ENCODE measurements at places on chromosomes 2 and 18. TPM values are rescaled to one million over a fixed set of nuclear protein-coding genes. Genes with fewer than 3 reads are reported as not detected.

GRCh38 chr2:67065046-67065445, 332.1 kb upstream of the ETAA1 start:
- H3K36me3 ChIP-seq, result no peaks in the 10 kb centered on the region
- no peak overlapping the region for H3K4me3 ChIP-seq
- no peak for DNase-seq

The CHRNG gene
- not detected for total RNA-seq

DNA sequence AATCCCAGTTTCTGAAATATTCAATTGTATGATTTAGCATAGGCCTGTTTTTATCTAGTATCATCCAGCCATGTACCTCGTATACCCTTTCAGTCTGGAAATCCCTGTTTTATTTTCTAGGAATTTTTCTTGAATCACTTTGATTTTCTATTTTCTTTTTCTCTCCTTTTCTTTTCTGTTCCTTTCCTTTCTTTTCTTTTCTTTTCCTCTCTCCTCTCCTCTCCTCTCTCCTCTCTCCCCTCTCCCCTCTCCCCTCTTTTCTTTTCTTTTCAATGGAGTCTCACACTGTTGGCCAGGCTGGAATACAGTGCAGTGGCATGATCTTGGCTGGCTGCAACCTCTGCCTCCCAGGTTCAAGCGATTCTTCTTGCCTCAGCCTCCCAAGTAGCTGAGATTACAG, 63.5 kb downstream of the SMCHD1 start:
- no peak overlapping the region for H3K27ac ChIP-seq
- H3K4me3 ChIP-seq, result no peak overlapping the region
- no peak for DNase-seq

- no peak for DNase-seq
- peaks cover 14% of the 10 kb centered on the region for H3K36me3 ChIP-seq
- H3K4me3 ChIP-seq, result no peak overlapping the region
- no peaks in the 10 kb centered on the region for H3K27me3 ChIP-seq
Observed at GRCh38 chr2:227363756-227364155, 15.3 kb downstream of the TM4SF20 start.

DNA sequence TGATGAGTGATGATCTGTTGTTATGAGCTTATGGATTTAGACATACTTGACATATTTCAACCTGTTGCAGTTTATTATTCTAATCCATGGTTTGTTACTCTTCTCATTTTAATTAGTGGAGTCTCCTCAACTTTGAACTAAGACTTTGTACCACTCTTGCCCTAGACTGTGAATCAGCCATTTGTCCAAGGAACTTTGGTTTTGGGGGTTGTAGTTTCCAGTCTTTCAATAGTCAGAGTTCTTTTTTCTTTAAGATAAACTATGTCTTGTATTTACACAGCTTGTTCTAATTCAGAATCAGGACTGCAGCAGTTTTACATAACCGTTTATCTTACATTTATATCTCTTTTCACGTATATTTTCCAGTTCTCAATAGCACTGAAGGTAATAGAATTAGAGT, 133.6 kb downstream of the GULP1 start:
- no peak for DNase-seq

The MERTK gene
- total RNA-seq, result 9.0 TPM

DNA sequence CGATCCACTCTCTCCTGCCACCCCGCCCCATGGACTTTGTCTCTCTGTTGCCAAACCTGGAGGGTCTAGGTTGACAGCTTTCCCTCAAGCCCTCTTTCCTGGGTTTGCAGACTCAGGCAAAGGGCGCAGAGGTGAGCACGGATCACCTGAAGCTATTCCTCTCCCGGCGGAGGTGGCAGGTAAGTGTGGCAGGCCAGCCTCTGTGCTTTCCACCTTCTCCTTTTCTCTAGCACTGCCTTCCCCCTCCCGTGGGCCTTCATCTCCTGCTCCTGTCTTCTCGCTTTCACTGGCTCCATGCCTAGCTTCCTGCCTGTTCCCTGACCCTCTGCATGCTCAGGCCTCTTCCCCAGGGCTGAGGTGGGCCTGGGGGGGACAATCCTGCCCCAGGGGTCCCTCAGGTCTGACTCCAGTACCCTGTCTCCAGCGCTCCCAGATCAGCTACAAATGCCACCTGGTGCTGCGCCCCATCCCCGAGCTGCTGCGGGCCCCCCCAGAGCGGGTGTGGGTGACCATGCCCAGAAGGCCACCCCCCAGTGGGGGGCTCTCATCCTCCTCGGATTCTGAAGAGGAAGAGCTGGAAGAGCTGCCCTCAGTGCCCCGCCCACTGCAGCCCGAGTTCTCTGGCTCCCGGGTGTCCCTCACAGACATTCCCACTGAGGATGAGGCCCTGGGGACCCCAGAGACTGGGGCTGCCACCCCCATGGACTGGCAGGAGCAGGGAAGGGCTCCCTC, 15.9 kb upstream of the GMPPA start:
- H3K4me3 ChIP-seq, result no peak overlapping the region
- no peaks in the 10 kb centered on the region for H3K36me3 ChIP-seq
- H3K27me3 ChIP-seq, result no peaks in the 10 kb centered on the region
- H3K4me1 ChIP-seq, result peaks cover 8% of the 10 kb centered on the region
- no peak for DNase-seq

The SPHKAP gene
- total RNA-seq, result not detected

DNA sequence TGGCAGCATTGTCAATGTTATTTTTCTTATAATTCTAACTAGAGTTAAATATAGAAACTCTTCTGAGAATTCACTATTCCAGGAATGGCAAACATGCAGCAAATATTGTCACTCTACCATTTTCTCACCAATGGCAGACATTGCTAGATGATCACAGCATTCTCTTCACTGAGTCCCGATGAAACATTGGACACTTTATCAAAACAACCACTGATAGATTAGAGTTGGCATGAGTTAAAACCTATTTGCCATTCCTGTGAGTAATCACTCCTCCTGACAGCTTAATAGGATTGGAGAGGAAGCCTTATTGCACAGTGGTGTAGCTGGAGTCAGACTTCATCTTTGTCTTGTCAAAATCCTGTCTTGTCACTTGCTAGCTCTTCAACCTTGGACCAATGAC, 163.9 kb upstream of the THUMPD2 start:
- H3K4me1 ChIP-seq, result no peaks in the 10 kb centered on the region
- H3K4me3 ChIP-seq, result no peak overlapping the region
- no peaks in the 10 kb centered on the region for H3K36me3 ChIP-seq
- H3K27me3 ChIP-seq, result no peaks in the 10 kb centered on the region

The LONRF2 gene
- 3.7 TPM for total RNA-seq

The BMP10 gene
- total RNA-seq, result 9.5 TPM

The CD226 gene
- 4.4 TPM for total RNA-seq

DNA sequence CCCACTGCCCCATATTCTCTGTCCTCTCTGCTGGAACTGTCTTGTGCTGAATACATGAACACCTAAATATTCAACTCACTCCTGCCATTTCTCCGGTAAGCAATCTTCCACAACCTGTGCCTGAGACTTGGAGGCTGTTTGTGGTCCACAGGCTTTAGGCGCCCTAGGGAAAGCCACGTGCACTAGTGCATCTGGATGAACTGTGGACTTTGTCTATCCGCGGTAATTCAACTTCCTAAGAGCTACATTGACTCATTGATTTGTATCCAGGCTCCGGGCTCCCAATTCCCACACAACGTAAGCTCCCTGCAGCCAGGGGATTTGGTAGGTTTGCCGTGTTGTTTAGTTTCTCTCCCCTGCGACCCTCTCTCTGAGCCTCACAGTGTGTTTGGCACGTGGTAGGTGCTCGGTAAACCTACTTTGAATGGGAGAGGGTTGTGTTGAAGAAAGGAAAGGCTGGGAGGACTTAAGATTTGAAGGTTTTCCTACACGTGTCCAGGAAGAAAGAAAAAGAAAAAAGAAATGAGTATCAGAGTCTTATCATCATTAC, 718.2 kb downstream of the DPP10 start:
- no peaks in the 10 kb centered on the region for H3K36me3 ChIP-seq
- no peak overlapping the region for H3K27ac ChIP-seq
- H3K4me3 ChIP-seq, result no peak overlapping the region
- H3K27me3 ChIP-seq, result peaks cover 14% of the 10 kb centered on the region

The LYG1 gene
- total RNA-seq, result 0.59 TPM

DNA sequence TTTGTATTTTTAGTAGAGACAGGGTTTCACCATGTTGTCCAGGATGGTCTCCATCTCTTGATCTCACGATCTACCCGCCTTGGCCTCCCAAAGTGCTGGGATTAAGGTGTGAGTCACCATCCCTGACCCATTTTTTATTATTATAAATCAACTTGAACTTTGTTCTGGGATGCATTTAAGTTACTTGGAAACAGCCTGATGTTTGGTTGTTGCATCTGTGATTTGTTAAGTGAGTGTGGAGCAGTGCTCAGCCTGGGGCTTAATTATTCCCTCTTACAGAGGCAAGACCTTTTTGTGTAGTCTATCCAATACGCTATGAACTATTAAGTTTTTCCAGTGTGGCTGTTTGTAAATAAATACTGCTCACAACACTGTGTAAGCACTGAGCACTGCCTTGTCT, 32.6 kb downstream of the MTA3 start:
- H3K27me3 ChIP-seq, result no peaks in the 10 kb centered on the region
- no peaks in the 10 kb centered on the region for H3K36me3 ChIP-seq
- no peaks in the 10 kb centered on the region for H3K4me1 ChIP-seq

DNA sequence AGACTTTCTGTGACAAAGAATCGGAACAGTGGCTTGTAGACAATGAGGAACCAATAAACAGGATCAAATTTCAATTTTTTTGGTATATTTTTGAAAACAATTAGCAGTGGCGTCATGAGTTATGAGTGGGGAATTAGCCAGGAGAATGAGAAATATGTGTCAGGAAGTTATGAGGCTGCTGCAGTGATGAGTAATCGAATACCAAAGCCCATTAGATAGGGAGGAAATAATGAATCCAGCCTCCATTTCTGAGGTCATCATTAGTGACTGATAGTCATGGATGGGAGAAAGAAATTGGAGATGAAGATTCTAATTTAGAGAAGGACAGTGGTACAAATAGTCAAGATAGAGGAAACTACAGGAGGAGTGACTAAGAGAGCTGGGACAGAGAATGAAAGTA, 673.1 kb upstream of the VRK2 start:
- no peak overlapping the region for H3K4me3 ChIP-seq
- no peak for DNase-seq
- H3K36me3 ChIP-seq, result no peaks in the 10 kb centered on the region
- H3K27me3 ChIP-seq, result no peaks in the 10 kb centered on the region
- H3K4me1 ChIP-seq, result no peaks in the 10 kb centered on the region

The ICA1L gene
- total RNA-seq, result 0.92 TPM

- no peaks in the 10 kb centered on the region for H3K36me3 ChIP-seq
- no peaks in the 10 kb centered on the region for H3K4me1 ChIP-seq
- no peaks in the 10 kb centered on the region for H3K27me3 ChIP-seq
- no peak overlapping the region for H3K4me3 ChIP-seq
Observed at GRCh38 chr18:55897091-55897689, 309.2 kb upstream of the TCF4 start.

The RGPD6 gene
- 11.4 TPM for total RNA-seq

- H3K27me3 ChIP-seq, result no peaks in the 10 kb centered on the region
- H3K36me3 ChIP-seq, result no peaks in the 10 kb centered on the region
- H3K27ac ChIP-seq, result no peak overlapping the region
- DNase-seq, result no peak
Observed at GRCh38 chr18:34730774-34731173, 20.7 kb downstream of the DTNA start.

The ERBB4 gene
- total RNA-seq, result 0.42 TPM

- H3K27me3 ChIP-seq, result no peaks in the 10 kb centered on the region
- H3K4me3 ChIP-seq, result peak overlapping the region; percentile 63
- peak; percentile 86 for DNase-seq
- H3K36me3 ChIP-seq, result no peaks in the 10 kb centered on the region
- peaks cover 7% of the 10 kb centered on the region for H3K4me1 ChIP-seq
Observed at GRCh38 chr2:128232965-128233789, 85.5 kb downstream of the HS6ST1 start.

- DNase-seq, result no peak
- H3K27me3 ChIP-seq, result no peaks in the 10 kb centered on the region
- no peaks in the 10 kb centered on the region for H3K4me1 ChIP-seq
Observed at GRCh38 chr2:204272089-204272488, 273.2 kb upstream of the PARD3B start.

The FARSB gene
- 5.5 TPM for total RNA-seq

GRCh38 chr2:120421126-120421829, 75.3 kb downstream of the INHBB start:
- no peaks in the 10 kb centered on the region for H3K27me3 ChIP-seq
- H3K27ac ChIP-seq, result no peak overlapping the region
- H3K36me3 ChIP-seq, result no peaks in the 10 kb centered on the region
- H3K4me1 ChIP-seq, result no peaks in the 10 kb centered on the region

The GALNT5 gene
- total RNA-seq, result 5.3 TPM

The CXCR4 gene
- total RNA-seq, result 9.0 TPM

All from liver (tissue), 10 donors.